ENCODE measurements at places on chromosomes 2 and 18. TPM values are rescaled to one million over a fixed set of nuclear protein-coding genes. Genes with fewer than 3 reads are reported as not detected.
A peak's percentile ranks its signal among the peaks of the same experiment; 100 is the strongest.

ATRAID gene
- total RNA-seq = 143 TPM

GRCh38 chr18:39345321-39345720 lies 1779.7 kb upstream of the CELF4 start:
- no peak for DNase-seq

GRCh38 chr2:9373047-9373446 lies 50.3 kb downstream of the ITGB1BP1 start:
- no peak for DNase-seq

REG3G gene
- total RNA-seq = not detected

SPOPL gene
- total RNA-seq = 30.5 TPM

NDC80 gene
- total RNA-seq = not detected

- no peak for DNase-seq
Measured at GRCh38 chr2:111160758-111161157, 40.0 kb downstream of the BCL2L11 start.

- DNase-seq = no peak
Measured at GRCh38 chr2:10371441-10372196, 68.9 kb downstream of the HPCAL1 start.

HTR2B gene
- total RNA-seq = 12.1 TPM

MATN3 gene
- total RNA-seq = 0.83 TPM

- DNase-seq = no peak
Measured at GRCh38 chr2:101900375-101900774, 91.4 kb upstream of the IL1R2 start.

GRCh38 chr2:100350661-100351185 lies 28.4 kb upstream of the LONRF2 start:
- DNase-seq = no peak

CNTNAP5 gene
- total RNA-seq = 0.17 TPM

DNA sequence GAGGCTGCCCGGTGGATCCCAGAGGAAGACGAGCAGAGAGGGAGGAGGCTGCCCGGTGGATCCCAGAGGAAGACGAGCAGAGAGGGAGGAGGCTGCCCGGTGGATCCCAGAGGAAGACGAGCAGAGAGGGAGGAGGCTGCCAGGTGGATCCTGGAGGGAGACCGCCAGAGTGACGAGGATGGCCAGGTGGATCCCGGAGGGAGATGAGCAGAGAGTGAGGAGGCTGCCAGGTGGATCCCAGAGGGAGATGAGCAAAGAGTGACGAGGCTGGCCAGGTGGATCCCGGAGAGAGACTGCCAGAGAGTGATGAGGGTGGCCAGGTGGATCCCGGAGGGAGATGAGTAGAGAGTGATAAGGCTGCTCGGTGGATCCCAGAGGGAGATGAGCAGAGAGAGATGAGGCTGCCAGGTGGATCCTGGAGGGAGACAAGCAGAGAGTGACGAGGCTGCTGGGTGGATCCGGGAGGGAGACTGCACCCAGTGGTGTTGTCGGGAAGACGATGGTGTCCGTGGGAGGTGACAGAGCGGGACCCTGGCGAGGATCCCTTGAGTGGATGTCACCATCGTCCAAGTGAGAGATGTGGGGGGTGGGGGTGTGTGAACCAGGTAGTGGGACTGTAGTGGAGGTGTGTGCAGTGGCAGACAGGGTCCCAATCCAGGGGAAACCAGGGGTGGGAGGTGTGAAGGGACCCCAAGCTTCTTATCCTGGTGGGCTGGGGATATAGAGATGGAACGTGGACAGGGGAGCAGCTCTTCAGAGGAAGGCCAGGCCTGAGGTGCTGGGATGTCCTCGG lies 22.3 kb downstream of the DCDC2C start:
- DNase-seq = no peak

DNA sequence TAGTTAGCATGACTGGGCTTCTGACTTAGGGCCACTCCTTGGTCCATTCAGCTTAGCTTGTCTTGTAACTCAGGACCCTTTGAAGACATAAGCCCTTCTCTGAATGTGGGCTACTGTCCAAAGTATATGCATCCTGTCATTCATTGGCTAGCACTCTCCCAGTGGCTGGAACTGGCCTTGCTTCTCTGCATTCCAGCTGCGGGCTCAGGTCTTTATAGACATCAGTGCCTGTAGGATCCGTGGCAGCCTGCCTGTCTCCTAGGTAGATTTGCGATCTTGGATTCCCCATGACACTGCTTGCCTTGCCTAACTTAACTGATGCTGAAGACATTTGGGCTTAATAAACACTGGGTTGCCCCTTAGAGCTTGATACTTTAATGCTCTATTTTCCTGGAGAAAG lies 170.1 kb downstream of the DCC start:
- DNase-seq = no peak

GRCh38 chr2:85840091-85840490 lies 48.7 kb downstream of the ST3GAL5 start:
- DNase-seq = peak; percentile 74

- DNase-seq = no peak
Measured at GRCh38 chr2:10003206-10004125, 39.9 kb upstream of the KLF11 start.

- DNase-seq = peak; percentile 39
Measured at GRCh38 chr2:119106301-119106897, 52.2 kb downstream of the C1QL2 start.

- no peak for DNase-seq
Measured at GRCh38 chr18:45850021-45850420, 24.5 kb downstream of the SIGLEC15 start.

- DNase-seq = no peak
Measured at GRCh38 chr2:172615727-172616261, 59.9 kb downstream of the PDK1 start.

MAP3K19 gene
- total RNA-seq = not detected

DNA sequence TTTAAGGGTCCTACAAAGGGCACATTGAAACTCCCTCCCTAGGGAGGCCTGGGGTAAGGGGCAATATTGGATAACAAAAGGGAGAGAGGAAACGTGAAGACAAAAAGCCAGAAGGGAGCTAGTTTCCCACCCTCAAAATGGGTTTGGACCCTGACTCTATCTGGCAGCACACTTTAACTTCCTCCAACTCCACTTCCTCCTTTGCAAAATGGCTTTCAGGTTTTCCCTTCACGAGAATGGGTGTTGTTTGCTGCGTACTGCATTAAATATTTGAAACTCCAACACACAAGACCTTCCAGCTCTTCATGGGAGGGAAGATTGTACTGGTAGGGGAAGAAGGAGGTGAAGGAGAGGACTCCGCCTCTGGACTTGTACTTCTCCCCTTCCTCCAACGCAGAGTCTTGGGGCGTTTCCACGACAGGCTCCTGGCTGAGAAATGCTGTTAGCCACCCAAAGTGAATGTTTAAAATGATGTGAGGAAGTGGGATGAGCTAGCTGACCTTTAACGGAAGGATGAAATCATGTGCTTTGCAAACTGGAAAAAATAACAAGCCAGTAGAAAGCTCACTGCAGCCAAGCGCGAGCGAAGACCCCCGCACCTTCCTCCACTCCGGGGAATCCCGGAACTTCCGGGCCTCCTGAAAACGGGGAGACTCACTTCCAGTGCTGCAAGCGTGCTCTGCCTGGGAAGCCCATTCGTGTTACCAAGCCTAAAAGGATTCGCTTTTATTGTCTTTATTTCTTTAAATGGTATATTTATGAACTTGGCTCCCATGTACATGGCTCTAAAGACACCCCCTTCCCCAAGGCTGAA lies 85.6 kb downstream of the VIT start:
- no peak for DNase-seq

DNA sequence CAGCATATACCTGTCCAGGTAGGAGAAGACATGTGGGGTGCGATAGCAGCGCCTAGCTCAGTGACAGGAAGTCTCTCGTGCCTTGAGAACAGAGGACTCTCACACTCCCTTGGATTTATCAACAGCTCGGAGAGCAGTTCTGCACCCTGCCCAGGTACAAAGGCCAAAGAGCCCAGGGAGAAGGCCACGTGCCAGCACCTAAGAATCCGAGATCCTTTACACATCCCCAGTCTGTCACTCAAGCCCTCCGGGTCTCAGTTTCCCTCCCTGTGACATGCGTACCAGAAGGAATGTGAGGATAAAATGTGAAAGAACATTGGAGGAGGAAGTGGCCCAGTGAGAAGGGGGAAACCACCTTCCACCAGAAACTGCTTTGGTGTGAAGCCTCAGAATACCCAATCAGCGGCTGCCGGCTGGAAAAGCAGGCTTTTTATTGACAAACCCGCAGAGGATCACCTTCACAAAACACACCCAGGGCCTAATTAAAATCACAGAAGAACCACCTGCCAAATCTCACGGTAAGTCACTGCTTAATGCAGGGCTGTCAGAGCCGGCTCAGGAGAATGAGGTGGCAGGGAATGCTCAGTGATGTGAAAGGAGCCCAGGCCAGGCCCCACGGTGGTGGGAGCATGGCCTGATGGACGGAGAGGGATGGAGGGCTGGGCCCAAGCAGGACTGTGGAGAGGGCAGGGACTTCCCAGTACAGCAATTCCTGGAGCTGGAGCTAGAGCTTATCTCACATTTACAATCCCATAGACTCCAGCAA lies 66.3 kb downstream of the MYO5B start:
- no peak for DNase-seq

IL1RN gene
- 0.83 TPM for total RNA-seq

DNA sequence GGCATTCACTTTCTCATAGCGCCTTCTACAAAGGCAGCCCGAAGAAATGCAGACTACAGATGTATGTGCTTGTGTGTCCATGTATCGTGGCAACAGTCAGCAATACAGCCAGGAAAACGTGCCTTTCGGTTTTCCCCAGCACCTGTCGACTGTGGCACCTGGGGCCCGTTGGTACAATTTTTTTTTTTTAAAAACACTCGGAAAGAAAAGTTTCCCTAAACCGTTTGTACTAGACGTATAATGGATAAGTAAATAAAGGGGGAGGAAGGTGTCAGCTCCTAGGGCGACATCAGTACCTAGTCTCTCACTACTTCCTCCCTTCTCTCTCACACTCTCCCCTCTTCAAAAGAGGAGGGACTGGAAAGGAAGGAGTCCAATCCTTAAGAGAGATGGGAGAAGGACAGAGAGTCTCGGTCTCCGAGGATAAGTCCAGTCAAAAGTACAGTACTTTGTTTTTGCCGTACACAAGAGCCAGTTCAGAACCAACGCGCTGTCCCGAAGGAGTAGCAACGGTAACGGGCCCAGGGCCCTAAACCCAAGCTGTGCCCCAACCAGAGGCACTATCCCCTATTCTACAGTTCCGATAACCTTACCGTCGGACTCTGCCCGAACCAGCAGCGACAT lies 759 bp downstream of the PPP4R3B start:
- DNase-seq = no peak

GRCh38 chr2:39524061-39524460 lies 87.0 kb upstream of the MAP4K3 start:
- DNase-seq = no peak

CDKL4 gene
- total RNA-seq = 0.97 TPM

Data from esophagus muscularis mucosa (tissue), 4 donors.